ENCODE measurements at places on chromosomes 4 and X.

DNA sequence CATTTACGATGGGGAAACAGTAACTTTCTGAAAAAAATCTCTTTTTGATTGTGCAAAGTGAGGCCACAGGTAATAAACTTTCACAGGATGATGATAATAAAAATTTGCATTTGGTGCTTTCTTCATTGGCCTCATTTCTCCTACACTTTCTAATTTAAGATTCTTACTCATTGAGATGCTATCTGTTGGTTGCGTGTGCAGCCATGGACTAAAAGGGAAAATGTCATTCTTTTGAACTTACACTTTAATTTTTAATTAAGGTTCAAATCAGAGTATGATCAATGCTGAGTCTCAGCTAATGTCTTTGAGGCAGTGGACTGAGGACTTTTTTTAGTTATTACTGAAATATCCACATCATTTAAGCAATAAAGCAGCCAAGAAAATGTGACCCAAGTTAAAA lies 87.6 kb downstream of the SEL1L3 start:
- DNase-seq, result no peak

- DNase-seq, result no peak
These were observed 97.5 kb upstream of the STX18 start for GRCh38 chr4:4639370-4639769.

- no peak for DNase-seq
These were observed 11.2 kb downstream of the IDS start for GRCh38 chrX:149493567-149494562.

- no peak for DNase-seq
These were observed 82.6 kb downstream of the SORBS2 start for GRCh38 chr4:185729391-185729804.

DNA sequence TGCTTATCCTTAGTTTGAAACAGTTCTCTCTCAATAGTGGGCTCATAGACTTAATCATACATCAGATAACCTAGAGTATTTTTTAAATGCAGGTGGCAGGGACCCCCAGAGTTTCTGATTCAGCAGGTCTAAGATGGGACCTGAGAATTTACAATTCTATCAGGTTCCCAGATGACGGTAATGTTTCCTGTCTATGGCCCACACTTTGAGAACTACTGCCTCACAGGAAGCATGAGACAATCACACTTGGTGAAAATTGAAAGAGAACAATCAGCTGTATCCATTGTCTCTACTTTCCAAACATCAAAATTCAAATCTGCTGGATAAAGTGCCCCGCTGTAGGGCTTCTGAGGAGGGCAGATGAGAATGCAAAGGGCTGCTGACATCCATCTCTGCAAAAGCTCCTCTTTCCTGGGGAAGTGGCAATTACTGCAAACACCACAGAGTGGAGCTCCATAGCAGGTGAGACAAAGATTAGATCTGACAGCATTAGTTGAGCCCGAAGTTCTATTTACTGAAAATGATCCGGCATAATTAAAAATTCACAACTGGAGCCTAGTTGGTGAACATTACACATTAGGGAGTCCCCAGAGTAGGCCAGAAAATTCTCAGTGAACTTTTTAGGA lies 187.8 kb upstream of the MBNL3 start:
- DNase-seq, result no peak

GRCh38 chrX:84709987-84710386 lies 207.7 kb upstream of the HDX start:
- no peak for DNase-seq

- no peak for DNase-seq
These were observed 117.1 kb downstream of the FAM53A start for GRCh38 chr4:1566838-1567518.

DNA sequence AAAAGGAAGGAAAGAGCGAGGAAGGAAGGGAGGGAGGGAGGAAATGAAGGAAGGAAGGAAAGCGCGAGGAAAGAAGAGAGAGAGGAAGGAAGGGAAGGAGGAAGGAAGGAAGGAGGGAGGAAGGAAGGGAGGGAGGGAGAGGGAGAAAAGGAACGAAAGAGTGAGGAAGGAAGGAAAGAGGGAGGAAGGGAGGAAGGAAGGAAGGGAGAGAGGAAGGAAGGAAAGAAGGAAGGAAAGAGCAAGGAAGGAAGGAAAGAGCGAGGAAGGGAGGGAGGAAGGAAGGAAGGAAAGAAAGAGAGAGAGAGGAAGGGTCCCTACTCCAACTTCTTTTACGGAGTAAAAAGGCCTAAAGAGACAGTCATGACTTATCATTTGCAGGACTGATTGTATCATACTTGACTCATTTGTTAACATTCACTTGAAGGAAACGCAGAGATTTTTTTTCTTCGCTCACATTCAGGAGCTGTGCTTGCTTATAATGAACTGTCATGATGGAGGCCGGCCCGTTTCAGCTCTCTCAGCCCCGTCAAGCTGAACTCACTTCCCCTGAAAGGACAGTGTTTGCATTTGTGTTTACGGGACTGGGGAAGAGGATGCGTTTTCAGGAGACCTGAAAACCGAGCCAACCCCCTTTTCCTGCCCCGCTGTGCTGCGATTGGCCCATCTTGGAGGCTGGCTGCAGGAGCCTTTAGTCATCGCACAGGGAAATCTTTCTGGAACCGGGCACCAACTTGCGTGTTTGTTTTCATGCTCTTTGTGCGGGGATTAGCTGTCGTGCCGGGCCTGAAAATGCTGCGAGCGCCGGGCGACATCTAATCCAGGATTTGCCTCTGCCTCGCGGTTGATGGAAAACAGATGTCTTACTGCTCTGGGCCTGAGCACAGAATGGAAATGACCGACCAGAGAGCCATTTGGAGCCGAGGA lies 17.8 kb downstream of the TRIM2 start:
- DNase-seq, result no peak

DNA sequence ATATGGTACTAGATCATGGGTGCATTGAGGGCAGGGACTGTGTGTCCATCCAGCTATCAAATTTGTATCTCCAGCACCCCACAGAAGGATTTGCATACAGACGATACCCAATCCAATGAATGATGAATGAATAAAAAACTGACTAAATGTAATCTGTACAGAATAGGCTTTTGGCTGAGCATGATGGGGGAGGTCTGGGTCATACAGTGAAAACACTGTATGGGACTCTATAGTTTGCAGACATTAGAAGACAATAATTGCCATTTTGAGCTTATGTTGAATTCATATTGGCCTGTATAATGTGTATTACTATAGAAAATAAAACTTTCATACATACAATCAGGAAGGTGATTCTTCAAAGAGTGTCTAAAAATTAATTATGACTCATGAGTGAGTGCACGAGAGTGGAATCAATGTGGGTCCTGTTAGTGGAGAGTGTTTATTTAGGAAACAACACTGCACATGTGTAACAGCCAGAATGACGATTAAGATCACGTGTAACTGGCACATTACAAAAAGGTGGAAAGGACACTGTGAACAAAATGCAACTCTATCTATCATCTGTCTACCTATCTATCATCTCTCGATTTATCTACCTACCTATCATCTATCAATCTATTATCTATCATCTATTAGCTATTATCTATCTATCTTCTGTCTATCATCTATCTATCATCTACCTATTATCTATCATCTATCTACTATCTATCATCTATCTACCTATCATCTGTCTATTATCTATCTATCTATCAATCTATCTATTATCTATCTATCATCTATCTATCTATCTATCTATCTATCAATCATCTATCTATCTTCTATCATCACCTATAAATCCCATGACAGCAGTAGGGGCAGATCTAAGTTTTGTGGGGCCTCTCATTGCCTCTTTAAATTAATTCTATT lies 201.3 kb downstream of the PTTG2 start:
- no peak for DNase-seq

DNA sequence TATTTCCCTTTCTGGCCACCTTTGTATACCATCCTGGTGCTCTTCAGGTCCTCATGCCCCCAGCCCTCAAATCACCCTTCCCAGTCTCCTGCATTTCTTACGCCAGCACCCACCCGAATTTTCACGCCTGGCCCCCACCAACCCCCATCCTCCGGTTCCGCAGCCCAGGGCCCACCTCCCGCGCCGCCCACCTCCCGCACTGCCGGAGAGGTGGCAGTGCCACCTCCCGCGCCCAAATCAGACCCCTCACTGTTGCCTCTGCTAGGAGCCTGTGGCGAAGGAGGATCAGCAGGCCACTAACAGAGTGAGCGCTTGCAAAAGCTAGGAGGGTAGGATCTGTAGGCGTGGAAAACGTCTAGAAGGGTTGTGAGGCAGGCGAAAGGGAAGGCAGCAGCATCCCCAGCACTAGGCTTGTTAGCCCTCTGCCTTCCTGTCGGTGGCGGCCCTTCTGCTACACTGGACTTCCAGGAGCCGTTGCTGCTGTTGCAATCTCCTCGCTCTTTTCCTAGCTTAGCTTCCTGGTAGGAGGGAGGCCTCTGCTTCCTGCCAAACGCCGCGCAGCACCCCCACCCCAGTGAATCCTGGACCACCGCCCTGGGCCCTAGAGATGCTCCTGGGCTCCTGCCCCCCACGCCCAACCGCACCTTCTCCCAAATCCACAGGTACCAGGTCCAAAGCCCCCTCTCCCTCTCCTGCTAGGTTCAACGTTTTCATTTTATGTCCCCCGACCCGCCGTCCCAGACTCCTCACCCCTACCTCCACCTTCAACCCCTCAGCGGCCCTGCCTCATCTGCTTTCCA lies 51.0 kb downstream of the SPIN2B start:
- DNase-seq, result no peak

DNA sequence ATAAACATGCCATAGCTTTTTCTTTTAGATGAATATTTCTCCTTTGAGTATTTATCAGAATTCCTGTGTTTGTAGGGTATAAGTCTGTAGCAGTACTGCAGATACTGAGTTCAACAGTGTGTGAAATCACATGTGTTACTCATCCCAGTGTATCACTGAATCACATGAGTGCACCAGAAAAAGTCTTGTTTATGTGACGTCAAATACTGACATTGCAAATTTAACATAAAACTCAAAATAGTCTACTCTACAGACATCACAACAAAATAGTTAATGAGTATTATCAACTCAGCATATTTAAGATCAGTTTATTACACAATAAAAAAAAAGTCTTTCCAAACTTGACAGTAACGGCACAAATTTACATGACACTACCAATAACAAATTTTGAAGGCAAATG lies 221.3 kb downstream of the DCTD start:
- DNase-seq, result no peak

GRCh38 chr4:87805971-87806370 lies 6.6 kb downstream of the IBSP start:
- DNase-seq, result no peak

GRCh38 chr4:80111276-80111675 lies 38.2 kb upstream of the ANTXR2 start:
- no peak for DNase-seq

GRCh38 chr4:83850435-83850834 lies 314.5 kb downstream of the GPAT3 start:
- DNase-seq, result no peak
